ENCODE measurements at places on chromosomes 7 and 10.

- no peak for DNase-seq
These were observed 9.6 kb upstream of the AGR3 start for GRCh38 chr7:16891338-16891737.

GRCh38 chr7:142792129-142792528 lies 21.4 kb downstream of the PRSS2 start:
- no peak for DNase-seq

- DNase-seq, result no peak
These were observed 80.1 kb downstream of the ITGB1 start for GRCh38 chr10:32877915-32878314.

DNA sequence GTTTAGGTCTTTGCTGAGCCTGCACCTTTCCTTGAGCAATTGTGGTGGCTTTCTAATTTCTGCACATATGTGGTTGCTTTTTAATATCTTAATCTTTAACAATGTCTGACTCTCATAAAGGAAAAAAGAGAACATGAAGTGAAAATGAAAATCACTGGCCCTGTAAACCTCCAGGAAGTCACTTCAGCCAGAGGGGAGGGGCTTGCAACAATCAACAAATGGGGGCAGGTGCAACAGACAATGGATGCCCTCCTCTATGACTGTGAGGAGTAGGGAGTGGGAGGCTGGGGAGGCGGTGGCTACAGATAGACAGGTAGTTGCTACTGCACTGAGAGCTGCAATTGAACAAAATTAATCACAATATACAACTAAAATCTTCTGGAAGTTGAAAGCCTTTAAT lies 1377.4 kb downstream of the XPNPEP1 start:
- DNase-seq, result no peak

DNA sequence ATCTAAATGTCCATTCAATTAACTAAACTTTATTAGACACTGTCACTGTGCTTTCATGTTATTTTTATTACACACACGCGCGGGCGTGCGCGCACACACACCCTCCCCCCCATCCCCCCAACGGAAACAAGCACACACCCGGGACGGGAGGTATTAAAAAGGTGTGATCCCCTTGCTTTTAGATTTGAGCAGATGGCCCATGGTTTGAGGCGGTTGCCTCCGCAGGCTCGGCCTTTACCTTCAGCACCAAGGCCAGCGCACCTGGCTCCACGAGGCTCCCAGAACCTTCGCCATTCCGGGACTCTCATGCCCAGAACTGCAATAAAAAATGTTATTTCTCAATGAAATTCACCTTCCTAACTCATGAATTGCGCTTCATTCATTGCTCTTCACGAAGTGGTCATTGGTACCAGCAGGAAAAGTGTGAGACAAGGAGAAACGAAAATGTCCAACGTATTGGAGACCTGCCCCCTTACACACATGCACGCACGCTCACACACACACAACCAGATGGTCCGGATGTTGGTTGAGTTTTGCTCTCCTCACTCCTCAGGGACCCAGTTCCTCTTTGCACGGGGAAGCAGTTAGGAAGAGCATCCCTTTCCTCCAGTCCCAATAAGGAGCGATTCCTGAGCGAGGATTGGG lies 20.8 kb upstream of the PTF1A start:
- DNase-seq, result no peak

- no peak for DNase-seq
These were observed 627.9 kb downstream of the PARD3 start for GRCh38 chr10:34187201-34187600.

- DNase-seq, result no peak
These were observed 404.2 kb downstream of the THSD7A start for GRCh38 chr7:11427686-11428273.

GRCh38 chr10:58081353-58081752 lies 186.3 kb downstream of the IPMK start:
- DNase-seq, result no peak

DNA sequence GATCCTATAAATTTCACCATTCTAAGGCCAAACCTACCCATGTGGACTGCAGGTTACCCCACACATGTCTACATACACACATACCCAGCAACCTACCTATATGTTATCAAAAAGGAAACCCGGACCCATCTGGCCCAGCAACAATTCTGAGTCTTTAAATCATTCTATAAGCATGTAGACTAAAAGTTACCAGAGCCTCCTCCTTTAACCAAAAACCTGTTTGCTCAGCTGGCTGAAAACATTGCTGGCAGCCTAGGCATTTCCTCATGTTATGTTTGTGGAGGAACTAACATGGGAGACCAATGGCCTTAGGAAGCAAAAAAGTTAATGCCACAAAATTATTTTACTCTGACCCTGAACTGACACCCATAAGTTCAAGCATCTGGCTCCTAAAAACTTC lies 5.3 kb upstream of the ADCK2 start:
- no peak for DNase-seq

DNA sequence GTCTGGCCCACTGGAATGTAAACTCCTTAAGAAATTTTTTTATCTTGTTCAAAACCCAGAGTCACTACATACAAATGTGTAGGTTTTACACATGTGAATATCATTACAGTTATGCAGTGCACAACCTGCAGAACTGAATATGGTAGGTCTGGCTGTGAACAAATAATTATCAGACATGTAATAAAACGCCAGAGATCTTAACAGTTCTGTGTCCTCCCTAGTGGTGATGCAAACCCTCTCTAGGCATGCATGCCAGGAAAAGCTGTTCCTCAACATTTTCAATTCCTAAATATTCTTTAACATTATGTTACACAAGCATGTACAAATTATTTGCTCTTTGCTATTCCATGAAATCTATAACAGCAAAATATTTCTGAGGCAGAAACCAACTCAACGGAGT lies 124.6 kb downstream of the IMMP2L start:
- no peak for DNase-seq

- no peak for DNase-seq
These were observed 57.8 kb upstream of the RAB18 start for GRCh38 chr10:27446091-27446918.

GRCh38 chr7:129014501-129015101 lies 40.3 kb downstream of the TNPO3 start:
- no peak for DNase-seq

- DNase-seq, result no peak
These were observed 560.8 kb upstream of the FZD8 start for GRCh38 chr10:36202881-36203280.

DNA sequence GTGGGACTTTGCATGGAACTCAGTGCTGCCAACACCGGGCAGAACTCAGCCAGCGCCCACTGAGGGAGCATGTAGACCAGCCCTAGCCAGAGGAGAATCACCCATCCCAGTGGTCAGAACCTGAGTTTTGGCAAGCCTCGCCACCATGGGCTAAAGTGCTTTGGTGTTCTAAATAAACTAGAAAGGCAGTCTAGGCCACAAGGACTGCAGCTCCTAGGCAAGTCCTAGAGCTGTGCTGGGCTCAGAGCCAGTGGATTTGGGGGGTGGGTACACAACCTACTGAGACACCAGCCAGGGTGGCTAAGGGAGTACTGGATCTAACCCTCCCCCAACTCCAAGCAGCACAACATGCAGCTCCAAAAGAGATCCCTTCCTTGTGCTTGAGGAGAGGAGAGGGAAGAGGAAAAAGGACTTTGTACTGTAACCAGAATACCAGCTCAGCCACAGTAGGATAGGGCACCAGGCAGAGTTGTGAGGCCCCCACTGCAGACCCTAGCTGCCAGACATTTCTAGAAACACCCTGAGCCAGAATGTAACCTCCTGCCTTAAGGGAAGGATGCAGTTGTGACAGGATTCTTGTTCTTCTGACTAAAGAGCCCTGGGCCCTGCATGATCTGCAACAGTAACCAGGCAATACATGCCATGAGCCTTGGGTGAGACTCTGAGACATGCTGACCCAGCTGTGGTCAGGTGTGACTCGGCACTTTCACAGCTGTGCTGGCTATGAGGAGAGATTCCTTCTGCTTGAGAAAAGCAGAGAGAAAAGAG lies 24.4 kb downstream of the GSDME start:
- no peak for DNase-seq

DNA sequence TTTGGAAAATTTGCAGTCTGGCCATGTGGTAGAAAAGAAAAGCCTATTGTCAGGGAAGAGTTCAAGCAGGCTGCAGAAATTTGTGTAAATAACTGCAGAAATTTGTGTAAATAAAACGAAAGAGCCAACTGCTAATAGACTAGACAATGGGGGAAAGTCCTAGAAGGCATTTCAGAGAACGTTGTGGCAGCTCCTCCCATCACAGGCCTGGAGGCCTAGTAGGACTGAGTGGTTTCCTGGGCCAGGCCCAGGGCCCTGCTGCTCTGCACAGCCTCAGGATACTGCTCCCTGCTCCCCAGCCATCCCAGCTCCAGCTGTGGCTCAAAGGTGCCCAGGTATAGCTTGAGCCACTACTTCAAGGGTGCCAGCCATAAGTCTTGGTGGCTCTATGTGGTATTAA lies 50.9 kb downstream of the RSBN1L start:
- no peak for DNase-seq

- no peak for DNase-seq
These were observed 629.3 kb upstream of the NRP1 start for GRCh38 chr10:33963729-33964128.

DNA sequence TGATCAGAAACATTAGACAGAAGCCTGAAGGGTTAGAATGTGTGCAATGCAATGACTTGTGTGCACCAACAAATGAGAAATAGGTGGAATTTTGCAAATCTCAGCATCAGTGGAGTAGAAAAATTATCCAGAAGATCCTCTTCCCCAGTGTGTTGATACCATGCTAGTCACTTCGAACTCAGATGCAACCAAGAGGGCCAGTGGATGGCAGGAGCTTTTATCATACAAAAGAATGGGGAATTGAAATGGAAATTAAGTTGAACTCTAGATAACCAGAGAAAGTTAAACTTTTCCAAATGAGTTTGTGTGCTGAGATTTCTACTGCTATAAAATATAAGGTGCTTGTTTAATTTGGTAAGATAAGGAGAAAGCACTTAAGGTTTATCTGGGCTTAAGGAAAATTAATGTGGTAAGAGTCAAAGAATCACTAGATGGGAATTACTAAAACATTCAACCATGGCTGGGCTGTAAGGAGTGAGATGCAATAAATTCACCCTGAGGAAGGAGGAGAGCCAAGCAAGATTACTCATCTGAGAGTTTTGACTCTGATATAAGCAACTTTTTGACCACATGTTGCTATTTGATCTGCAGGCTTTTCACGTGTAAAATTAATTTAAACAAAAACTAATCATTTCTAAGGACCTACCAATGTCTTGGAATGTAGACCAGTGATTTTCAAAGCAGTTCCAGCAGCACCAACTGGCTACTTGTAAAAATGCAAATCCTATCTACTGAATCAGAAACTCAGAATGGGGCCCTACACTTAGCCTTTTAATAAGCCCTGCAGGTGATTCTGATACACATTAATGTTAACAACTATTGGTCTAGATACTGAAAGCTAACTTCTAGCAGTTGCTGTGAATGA lies 113.2 kb downstream of the CDC14C start:
- no peak for DNase-seq

- no peak for DNase-seq
These were observed 184.3 kb upstream of the CDCA7L start for GRCh38 chr7:22129819-22130580.

GRCh38 chr10:97713339-97713825 lies at the start of gene MARVELD1:
MARVELD1 (plus strand) TSS chr10:97713730; CDS start chr10:97713877, 147 bp downstream.
- no peak for DNase-seq

- no peak for DNase-seq
These were observed 63.3 kb upstream of the PRLHR start for GRCh38 chr10:118658762-118659161.

All from activated T-helper 1 cell treated with anti-CD3 and anti-CD28 coated beads, Interleukin-2, amount 50 U/mL, for 16 hours (primary cell).